ENCODE measurements at places on chromosomes 4 and X. TPM values are rescaled to one million over a fixed set of nuclear protein-coding genes. Genes with fewer than 3 reads are reported as not detected.

Gene CSN1S1
- polyA plus RNA-seq, result not detected

Gene TMEM154
- polyA plus RNA-seq, result 1.4 TPM

GRCh38 chr4:100547541-100548199, 29.8 kb upstream of the EMCN start:
- DNase-seq, result no peak

DNA sequence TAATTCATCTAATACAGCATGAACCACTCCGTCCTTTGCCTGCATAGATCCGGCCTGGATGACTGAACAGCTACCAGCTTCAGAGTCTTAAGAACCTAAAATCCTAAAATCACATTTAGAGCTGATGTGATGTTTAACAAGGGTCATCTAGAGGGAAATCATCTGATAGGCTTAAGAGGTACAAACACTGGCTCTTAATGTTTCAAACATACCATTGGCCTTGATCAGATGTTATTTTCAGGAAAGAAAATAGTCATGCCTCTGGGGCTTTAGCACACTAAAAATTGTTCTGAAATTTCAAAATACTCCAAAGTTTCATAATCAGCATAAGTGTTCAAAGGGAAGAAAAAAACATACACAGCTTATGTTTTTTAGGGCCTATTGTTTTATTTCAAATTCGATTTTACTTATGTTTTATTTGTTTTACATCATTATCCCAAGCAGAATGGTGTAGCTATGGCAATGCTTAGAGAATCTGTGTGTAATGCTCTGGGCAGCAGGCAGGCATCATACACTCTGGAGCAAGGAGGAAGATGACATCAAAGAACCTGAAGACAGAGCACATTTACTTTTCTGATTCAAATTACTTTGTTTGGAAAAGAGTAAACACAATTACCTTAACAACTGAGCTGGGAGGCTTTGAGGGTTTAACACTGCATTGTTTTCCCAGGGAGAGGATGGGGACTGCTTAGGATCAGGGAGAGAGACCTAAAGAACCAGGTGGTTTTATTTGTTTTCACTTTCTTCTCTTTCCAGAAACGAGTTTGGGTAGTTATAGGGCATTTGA, 25.3 kb upstream of the LEF1 start:
- no peak for DNase-seq

All from right renal cortex interstitium (tissue), 3 donors.